Effector memory CD8-positive, alpha-beta T cell (primary cell): ENCODE measurements at places on chromosomes 3 and 15.

- no peak for DNase-seq
Measured at GRCh38 chr3:116070061-116070460, 375.2 kb downstream of the LSAMP start.

DNA sequence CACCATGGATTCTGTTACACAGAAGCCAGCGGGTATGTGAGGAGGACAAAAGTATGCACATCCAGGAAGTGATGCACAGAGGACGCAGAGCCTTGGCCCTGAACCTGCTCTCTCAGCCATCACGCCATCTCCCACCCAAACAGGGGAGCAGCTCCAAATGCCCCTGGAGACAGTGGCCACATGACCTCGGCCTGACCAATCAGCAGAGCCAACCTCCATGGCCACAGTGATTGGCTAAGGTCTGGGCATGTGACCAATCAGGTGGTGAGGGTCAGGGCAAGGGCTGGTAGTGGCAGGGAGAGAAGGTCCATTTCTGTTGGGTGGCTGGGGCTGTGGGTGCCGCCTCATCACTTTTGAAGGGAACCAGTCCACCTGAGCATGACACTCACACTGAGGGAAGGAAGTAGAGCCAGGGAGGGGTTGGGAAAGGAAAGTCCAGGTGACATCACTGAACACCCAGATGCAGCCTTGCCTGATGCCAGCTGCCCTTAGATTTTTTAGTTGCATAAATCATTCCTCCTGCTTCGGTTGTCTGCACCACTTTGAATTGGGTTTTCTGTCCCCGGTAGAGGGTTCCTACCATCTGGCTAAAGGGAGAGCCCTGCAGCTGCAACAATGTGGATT lies 70.3 kb upstream of the IQSEC1 start:
- no peak for DNase-seq

GRCh38 chr3:117865338-117865737 lies 1155.8 kb downstream of the TUSC7 start:
- no peak for DNase-seq

DNA sequence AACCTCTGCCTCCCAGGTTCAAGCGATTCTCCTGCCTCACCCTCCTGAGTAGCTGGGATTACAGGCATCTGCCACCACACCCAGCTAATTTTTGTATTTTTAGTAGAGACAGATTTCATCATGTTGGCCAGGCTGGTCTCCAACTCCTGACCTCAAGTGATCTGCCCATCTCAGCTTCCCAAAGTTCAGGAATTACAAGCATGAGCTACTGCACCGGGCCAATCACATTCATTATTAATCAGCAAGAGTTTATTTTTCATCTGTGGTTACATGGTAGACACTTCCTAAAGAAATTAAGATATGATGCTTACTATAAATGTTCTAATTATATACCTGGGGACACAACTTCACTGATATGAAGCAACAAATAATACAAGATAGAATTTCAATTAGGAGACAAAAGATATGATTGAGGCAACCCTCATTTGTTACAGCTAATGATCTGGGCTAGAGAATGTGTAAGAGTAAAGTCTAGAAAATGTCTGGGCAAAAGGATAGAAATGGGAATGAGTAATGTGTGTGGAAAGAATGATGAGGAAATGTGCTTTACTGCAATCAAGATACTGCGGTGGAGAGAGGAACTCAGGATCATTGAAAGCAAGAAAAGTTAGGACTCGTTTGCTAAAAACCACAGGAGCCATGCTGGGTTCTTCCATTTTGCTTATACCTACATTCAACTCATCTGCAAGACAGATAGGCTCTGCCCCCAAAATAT lies 366.8 kb downstream of the ZIC1 start:
- DNase-seq, result no peak

GRCh38 chr3:42529468-42529867 lies 27.0 kb downstream of the VIPR1 start:
- DNase-seq, result no peak

DNA sequence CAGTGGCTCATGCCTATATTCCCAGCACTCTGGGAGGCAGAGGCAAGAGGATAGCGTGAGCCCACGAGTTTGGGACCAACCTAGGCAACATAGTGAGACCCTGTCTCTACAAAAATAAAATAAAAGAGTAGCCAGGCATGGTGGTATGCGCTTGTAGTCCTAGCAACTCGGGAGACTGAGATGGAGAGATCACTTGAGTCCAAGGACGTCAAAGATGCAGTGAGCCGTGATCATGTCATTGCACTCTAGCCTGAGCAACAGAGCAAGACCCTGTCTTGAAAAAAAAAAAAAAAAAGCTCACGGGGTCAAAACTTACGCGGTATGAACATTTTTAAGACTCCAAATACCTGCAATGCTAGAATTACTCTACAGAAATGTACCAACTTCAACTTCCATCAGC lies 37.1 kb upstream of the COLQ start:
- no peak for DNase-seq
